ENCODE measurements at places on chromosomes 6 and 20.

GRCh38 chr20:4071178-4071693, 55.9 kb upstream of the RNF24 start:
- no peak for DNase-seq

DNA sequence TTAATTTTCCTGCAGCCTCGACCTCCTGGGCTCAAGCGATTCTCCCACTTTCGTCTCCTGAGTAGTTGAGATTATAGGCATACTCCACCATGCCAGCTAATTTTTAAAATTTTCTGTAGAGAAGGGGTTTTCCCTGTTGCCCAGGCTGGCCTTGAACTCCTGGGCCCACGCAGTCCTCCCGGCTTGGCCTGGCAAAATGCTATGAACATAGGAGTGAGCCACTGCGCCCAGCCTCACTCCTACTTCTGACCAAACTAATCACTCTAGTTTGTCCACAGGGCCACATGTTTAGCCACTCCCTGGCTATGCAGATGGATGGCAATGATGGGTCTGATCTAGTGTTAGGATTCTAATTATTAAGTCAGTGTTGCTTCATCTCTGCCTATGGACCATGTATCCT, 31.9 kb upstream of the RPN2 start:
- DNase-seq, result no peak

DNA sequence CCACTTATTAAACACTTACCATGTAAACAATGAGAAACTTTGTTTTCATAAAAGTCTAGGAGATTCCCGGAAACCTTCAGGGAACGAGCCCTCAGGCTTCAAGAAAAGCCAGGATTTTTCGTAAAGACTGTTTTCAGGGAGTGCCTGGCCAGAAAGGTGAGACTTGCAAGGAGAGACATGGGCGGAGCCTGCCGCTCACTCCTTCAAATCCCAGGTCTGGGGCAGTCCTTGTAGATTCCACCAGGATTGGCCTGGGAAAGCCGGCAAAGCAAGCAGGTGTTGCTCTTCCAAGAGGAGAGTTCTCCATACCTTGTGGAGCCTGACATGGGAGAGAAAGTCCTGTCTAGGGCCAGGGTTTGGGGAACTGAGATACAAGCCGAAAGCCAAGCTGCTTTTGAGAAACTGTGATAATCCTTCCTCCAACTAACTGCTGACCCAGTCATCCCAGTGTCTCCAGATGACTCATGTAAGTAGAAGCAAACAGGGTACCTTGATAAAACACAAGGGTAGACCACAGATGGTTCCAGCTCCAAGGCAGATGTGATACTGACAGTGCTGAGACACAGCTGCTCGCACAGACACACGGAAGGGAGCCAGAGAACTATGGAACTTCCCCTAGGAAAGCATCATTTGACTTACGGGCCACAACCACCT, 69.4 kb upstream of the NAA20 start:
- no peak for DNase-seq

GRCh38 chr6:113733381-113733780, 123.8 kb upstream of the MARCKS start:
- DNase-seq, result no peak

- no peak for DNase-seq
Measured at GRCh38 chr6:71810880-71811279, 75.5 kb upstream of the RIMS1 start.

- no peak for DNase-seq
Measured at GRCh38 chr6:113526553-113526952, 330.6 kb upstream of the MARCKS start.

DNA sequence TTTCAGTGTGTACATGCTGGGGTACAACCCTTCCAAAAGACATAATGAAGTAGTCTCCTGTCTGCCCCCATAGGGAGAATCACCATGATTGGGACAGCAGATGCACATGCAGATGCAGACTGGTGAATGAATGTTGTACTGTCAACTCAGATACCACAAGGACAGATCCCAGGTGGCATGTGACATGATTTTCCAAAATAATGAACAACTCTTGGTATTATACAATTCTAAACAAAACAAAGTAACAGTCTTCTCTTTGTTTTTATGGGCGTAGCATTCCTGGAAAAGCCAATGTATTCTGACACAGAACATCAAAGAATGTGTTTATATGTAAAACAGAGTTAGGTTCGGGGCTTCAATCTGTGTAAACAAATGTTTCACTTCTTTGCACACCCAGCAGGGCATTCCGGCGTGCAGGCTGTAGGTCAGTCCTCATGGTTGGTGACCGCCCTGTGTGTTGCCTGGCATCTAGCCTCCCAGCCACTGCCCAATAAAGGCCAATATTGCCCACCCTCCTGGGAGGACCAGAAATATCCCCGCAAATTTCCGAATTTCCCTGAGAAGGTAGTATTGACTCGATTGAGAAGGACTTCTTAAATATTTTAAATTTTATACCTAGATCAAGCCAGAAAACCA, 127.7 kb downstream of the KLHL32 start:
- no peak for DNase-seq

Measured in central memory CD8-positive, alpha-beta T cell (primary cell).